ENCODE measurements at places on chromosomes 3 and 15. TPM values are rescaled to one million over a fixed set of nuclear protein-coding genes. Genes with fewer than 3 reads are reported as not detected.

GRCh38 chr15:39720621-39721611 lies 61.7 kb downstream of the FSIP1 start:
- no peak overlapping the region for H3K4me3 ChIP-seq
- no peak overlapping the region for H3K27ac ChIP-seq
- H3K4me1 ChIP-seq, result no peaks in the 10 kb centered on the region
- H3K36me3 ChIP-seq, result no peaks in the 10 kb centered on the region
- DNase-seq, result no peak

The SYNM gene
- total RNA-seq, result 10.2 TPM

DNA sequence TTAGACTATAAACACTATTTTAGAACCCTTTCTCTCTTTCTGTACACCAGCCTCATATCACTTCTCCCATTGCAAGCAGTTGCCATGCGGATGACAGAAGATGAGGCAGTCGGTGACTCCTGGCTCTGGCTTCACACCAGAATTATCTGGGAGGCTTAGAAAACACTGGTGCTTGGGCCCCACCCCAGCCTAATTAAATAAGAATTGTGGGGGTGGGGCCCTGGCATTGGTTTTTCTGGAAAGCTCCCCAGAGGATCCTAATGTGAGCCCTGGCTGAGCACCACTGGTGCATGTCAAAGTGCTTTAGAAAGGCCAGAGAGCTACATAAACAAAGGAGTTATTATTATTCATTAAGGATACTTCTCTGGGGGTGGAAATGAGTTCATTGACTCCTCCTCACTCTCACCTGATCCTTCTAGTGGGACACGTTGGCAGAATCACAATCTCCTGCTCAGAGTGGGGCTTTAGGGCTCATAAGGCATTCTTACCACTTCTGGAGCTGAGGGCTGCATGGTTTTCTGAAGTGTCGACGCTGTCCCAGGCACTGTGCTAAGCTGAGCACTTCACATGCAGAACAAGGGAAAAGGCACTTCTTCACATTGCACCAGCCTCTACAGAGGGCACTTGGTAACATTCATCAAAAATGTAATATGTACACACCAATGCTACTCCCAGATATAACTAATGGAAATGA lies 188.5 kb upstream of the TLE3 start:
- peaks cover 2% of the 10 kb centered on the region for H3K27me3 ChIP-seq
- H3K36me3 ChIP-seq, result no peaks in the 10 kb centered on the region
- DNase-seq, result no peak
- H3K27ac ChIP-seq, result no peak overlapping the region
- no peaks in the 10 kb centered on the region for H3K4me1 ChIP-seq

DNA sequence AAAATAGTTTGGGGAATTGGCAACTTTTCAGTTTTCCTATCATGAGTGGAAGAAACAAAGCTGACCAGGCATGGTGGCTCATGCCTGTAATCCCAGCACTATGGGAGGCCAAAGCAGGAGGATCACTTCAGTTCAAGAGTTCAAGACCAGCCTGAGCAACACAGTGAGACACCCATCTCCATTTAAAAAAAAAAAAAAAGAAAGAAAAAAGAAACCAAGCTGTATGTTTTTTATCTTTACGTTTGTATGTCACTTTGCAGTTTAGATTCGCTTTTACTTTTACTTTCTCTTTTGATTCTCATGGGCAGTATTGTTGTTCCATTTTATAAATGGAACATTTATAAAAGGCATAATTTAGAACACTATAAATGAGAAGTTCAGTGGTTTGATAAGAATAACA lies 31.2 kb upstream of the TNIK start:
- no peaks in the 10 kb centered on the region for H3K36me3 ChIP-seq
- no peak overlapping the region for H3K4me3 ChIP-seq
- H3K4me1 ChIP-seq, result no peaks in the 10 kb centered on the region
- no peaks in the 10 kb centered on the region for H3K27me3 ChIP-seq
- no peak for DNase-seq
- no peak overlapping the region for H3K27ac ChIP-seq

The PPP4R2 gene
- total RNA-seq, result 74.4 TPM

GRCh38 chr3:115986555-115987207 lies 363.4 kb downstream of the GAP43 start:
- no peak overlapping the region for H3K4me3 ChIP-seq
- H3K36me3 ChIP-seq, result no peaks in the 10 kb centered on the region
- no peak for DNase-seq

DNA sequence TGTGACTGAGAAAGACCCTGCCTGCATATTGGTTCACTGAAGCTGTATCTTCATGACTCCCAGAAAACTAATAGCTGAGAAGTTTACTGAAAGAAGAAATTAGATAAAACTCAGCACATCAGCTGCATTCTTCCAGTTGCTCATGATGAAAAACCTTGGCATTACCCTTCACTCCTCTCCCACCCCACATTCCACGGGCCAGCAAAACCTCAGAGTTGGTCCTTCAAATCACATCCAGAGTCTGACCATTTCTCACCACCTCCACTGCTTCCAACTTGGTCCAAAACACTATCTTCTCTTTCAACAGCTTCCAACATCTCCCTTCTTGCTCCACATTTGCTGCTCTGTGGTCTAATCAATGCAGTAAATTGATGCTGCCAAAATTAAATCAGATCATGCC lies 97.1 kb downstream of the CD47 start:
- no peak overlapping the region for H3K27ac ChIP-seq
- H3K4me3 ChIP-seq, result no peak overlapping the region
- H3K4me1 ChIP-seq, result peaks cover 3% of the 10 kb centered on the region
- DNase-seq, result no peak
- H3K36me3 ChIP-seq, result no peaks in the 10 kb centered on the region

The FOXB1 gene
- not detected for total RNA-seq

- no peaks in the 10 kb centered on the region for H3K36me3 ChIP-seq
- no peaks in the 10 kb centered on the region for H3K4me1 ChIP-seq
- H3K27ac ChIP-seq, result no peak overlapping the region
- no peak overlapping the region for H3K4me3 ChIP-seq
- H3K27me3 ChIP-seq, result no peaks in the 10 kb centered on the region
- DNase-seq, result no peak
Observed at GRCh38 chr15:74470631-74471395, 9.9 kb upstream of the UBL7 start.

The SLC12A1 gene
- total RNA-seq, result not detected

The PLA2G4E gene
- total RNA-seq, result not detected

The ATP13A4 gene
- not detected for total RNA-seq

Measured in endothelial cell of umbilical vein (primary cell).